ENCODE measurements at places on chromosomes 4 and X. TPM values are rescaled to one million over a fixed set of nuclear protein-coding genes. Genes with fewer than 3 reads are reported as not detected.

The ZGRF1 gene
- 8.5 TPM for total RNA-seq

The TRIM60 gene
- not detected for total RNA-seq

The SPATA4 gene
- not detected for total RNA-seq

The FAM90A26 gene
- not detected for total RNA-seq

The AFM gene
- not detected for total RNA-seq

The NDNF gene
- total RNA-seq = not detected

The XAGE2 gene
- total RNA-seq = not detected

The CXXC4 gene
- 1.7 TPM for total RNA-seq

The NKAP gene
- 4.7 TPM for total RNA-seq

The BST1 gene
- total RNA-seq = not detected

The SSX2 gene
- not detected for total RNA-seq

The RUFY3 gene
- total RNA-seq = 25.7 TPM

The SMIM10L2A gene
- total RNA-seq = 0.03 TPM

The REPS2 gene
- 1.6 TPM for total RNA-seq

The CTAG2 gene
- total RNA-seq = 1.0 TPM

The BCLAF3 gene
- total RNA-seq = 5.3 TPM

The VCX2 gene
- total RNA-seq = not detected
